ENCODE measurements at places on chromosomes 11 and 22.

GRCh38 chr11:42576318-42576717 is 735.5 kb upstream of the API5 start:
- DNase-seq: no peak

GRCh38 chr11:101807531-101807930 is 107.3 kb upstream of the CEP126 start:
- DNase-seq: no peak

GRCh38 chr11:79018371-79018849 is 422.4 kb downstream of the TENM4 start:
- DNase-seq: no peak

DNA sequence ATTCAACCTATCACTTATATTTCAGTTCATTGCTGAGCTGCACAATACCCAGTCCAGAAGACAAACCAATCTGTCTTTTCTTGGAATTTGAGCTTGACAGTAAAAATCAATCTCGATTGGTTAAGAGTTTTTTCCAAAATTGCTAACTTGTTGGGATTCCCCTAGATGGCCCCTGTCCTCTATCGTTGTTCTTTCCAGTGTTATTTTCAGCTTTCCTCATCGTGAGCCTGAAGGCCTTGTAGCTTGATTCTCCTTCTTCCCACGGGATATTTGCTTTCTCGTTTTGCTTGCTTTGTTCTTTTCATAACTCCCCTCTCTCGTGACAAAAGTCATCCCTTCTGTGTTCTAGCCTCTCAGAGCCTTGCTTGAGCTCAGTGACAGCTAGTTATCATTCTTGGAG is 3.1 kb downstream of the OR8B8 start:
- DNase-seq: no peak

DNA sequence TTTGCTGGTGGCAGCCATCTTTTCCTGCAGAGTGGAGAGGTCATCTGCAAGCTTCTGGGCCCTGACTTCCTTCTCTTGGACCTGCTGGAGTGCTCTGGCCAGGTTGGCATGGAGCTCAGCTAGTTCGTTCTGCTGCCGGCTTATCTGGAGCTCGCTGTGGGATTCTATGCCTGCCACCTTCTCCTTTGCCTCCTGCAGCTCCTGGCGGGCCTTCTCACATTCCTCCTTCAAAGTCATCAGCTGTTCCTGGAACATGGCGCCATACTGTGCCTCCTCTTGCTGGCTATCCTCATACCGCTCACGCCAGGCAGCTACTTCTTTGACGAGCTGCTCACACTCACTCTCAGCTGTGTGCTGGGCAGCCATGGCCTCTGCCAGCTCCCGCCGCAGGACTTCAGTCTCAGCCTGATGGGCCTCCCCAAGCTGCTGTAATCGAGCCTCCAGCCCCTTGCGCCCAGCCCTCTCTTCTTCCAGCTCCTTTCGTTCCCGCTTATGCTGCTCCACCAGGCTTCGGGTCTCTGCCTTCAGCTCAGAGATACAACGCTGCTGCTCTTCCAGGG is 16.1 kb downstream of the IL18BP start:
- no peak for DNase-seq

DNA sequence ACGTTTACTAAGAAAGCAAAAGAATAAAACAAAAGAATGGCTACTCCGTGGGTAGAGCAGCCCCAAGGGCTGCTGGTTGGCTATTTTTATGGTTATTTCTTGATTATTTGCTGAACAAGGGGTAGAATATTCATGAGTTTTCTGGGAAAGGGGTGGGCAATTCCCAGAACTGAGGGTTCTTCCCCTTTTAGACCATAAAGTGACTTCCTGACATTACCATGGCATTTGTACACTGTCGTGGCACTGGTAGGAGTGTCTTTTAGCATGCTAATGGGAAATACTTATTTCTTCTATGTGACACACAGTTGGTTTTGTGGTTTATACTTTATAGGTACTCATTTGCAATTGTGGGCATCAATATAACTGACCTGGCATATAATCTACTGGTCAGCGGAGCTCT is 56.3 kb downstream of the SLN start:
- DNase-seq: no peak

GRCh38 chr22:26536762-26537134 is 24.5 kb upstream of the TFIP11 start:
- no peak for DNase-seq

- DNase-seq: no peak
These were observed 33.4 kb downstream of the ARFGAP2 start for GRCh38 chr11:47143322-47143721.

DNA sequence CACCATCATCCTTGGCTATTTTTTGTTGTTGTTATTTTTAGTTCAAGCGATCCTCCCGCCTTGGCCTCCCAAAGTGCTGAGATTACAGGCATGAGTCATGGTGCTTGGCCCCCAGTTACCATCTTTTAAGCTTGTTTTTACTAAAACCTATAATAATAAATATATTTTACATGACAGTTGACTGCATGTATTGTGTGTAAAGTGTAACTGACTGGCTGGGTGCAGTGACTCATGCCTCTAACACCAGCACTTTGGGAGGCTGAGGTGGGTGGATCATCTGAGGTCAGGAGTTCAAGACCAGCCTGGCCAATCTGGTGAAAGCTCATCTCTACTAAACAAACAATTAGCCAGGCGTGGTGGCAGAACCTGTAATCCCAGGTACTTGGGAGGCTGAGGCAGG is 386.2 kb downstream of the TENM4 start:
- no peak for DNase-seq

DNA sequence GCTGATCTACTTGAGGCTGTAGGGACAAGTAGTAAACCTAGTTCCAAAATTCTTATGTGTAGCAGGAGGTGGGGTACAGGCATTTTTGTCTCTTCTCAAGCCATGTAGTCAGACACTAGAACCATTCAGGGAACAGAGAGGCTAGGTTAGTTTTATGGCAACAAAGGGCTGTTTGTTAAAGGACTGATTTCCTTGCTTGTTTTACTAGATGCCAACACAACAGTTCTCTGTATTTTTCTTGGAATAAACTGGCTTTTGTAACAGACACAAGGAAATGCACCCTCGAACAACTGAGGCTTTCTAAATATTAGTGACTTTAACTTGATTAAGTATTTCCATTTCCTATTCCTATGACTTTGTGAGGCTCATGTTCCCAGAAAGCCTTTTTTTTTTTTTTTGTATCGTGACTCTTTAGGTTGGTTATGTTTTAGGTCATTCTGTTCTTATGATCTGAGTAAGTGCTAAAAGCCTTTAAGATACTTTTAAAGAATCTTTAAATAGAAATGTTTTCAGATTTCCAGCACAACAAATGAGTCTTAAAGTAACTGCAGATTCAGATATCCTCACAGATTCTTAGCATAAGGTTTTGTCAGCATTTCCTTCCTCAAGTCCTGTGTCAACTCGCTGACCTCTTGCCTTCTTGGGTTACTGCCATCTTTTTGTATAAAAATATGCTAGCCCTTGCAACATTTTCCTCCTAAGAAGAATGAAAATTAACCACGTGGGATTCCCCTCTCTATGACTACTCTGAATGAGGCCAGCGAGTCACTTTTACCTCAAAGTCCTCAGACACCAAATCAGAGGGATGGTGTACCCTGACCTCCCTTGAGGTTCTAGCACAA is 92.5 kb downstream of the CCDC83 start:
- DNase-seq: peak; percentile 94

GRCh38 chr11:14095882-14096281 is 133.4 kb downstream of the SPON1 start:
- DNase-seq: no peak

DNA sequence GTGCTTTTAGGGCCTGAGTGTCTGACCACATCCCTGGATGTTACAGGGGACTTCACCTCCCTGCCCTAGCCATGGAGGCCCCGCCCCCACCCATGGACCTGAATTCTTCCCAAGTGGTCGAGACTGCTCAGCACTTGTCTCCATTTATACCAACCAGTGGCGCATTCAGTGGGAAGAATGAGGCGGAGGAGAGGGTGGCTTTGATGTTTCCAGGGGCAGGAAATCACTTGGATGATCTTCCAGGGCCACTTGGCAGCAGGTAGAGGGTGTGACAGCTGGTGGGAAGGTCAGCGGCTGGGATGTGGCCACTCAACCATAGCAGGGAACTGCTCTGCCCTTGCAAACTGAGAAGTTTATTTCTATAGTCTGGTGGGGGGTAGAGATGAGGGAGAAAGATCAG is 155.1 kb upstream of the BLID start:
- no peak for DNase-seq

- DNase-seq: no peak
These were observed 17.7 kb upstream of the TMEM123 start for GRCh38 chr11:102470251-102470650.

- DNase-seq: no peak
These were observed 74.0 kb upstream of the WNT11 start for GRCh38 chr11:76280151-76280881.

GRCh38 chr11:33040033-33040861 is 875 bp downstream of the TCP11L1 start:
- no peak for DNase-seq

DNA sequence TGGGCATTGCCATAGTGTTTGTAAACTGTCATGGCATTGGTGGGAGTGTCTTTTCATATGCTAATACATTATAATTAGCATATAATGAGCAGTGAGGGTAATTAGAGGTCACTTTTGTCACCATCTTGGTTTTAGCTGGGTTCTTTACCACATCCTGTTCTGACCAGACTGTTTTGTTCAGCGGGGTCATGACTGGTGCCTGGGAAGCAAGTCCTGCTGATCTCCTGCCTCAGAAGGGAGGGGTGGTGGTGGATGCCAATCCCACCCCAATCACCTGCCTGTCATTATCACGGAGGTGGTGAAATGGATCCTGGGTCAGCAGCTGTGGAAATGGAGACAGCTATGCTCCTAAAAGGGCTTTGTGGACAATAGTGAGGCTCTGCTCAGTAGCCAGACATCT is 31.2 kb downstream of the IL18 start:
- DNase-seq: peak; percentile 73

DNA sequence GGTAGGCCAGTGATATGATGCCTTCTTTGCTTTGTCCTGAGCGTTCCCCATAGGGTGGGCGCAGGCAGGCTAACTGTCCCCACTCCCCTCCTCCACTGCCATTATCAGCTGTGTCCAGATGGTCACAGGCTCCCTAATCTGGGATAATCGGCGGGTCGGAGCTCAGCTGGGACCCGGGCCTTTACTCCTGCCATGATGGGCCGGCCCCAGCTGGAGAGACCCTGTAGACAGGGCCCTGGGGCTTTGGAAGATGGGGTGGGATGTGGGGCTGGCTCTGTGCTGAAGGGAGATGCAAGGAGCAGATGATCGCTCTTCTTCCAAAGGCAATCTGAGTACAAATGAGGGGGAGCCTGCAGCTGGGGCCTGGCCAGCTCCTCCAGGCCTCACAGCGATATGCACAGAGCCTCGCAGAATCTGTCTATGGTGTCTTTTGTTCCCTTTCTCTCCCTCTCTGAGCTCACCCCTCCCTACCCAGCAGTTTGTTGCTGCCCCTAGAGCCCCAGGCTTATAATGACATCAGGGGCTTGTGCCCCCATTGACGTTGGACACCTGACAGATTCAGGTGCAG is 11.9 kb downstream of the KLHL35 start:
- DNase-seq: no peak

DNA sequence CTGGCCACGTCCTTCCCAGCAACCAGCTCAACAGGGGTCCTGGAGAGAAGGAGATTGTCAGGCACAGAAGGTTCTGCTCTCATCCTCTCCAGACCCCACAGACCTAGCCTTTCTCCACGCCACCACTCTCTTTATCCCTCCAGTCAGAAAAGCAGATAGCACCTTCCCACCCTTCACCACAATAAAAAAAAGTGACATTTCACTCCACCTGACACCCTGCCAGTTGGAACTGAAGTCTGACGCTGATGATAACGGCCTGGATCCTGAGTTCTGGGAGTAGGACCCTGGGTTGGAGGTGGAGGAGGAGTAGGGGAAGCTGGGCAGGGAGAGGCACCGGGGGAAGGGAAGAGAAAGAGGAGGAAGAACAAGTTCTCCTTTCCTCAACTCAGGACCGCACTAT is 127.5 kb upstream of the ANO1 start:
- DNase-seq: no peak

GRCh38 chr11:126863294-126863997 is 137.1 kb downstream of the KIRREL3 start:
- no peak for DNase-seq

- no peak for DNase-seq
These were observed 161.4 kb downstream of the AASDHPPT start for GRCh38 chr11:106238704-106239360.

DNA sequence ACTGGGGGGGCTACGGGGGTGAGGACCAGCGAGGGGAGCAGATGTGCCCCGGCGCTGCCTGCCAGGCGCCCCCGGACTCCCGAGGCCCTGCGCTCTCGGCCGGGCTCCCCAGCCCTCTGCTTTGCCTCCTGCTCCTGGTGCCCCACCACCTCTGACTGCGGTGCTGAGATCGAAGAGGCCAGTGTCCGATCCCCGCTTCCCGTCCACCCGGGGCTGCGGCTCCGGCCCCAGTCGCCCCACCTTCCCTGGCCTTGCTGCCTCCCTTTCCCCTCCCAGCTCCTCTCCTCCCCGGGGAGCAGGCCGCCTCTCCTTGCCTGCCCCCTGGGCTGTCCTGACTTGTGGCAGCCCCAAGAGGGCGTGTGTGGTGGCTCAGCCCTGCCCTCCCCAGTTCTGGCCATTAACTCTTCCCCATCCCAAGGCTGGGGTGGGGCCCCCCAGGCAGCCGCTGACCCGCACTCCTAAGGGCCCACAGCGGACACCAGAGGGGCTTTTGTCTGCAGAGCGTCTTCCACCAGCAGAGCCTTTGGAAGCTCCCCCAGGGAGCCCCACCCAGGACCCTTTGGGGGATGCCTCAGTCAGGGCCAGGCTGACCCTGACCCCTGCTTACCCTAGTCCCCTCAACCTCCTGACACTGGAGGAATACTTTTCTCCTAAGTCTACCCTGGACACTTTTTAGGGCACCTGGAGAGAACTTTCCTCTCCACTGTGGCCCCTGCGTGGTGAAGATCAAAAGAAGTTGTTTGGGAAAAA is 16.6 kb downstream of the RTN4RL2 start:
- DNase-seq: peak; percentile 77

- no peak for DNase-seq
These were observed 938 bp downstream of the LAYN start for GRCh38 chr11:111541254-111542061.

DNA sequence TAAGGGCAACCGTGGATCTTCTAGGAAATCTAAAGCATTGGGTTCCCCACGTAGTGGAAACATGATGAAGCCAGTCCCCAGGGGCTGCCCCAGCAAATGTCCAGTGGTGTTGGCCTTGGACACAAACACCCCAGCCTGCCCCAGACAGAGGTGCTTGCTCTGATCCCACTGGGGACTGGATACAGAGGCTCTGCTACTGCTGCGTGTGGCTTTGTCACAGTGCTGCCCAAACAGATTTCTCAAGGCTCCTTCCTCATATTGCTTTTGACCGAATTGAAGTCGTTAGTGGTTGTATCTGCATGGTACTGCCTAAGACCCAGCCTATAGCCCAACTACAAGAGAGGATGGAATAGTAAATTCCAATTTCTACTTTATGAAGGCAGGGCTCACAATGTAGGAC is 40.1 kb upstream of the CD44 start:
- DNase-seq: no peak
